Chondrocyte (in vitro differentiated cells): ENCODE measurements at places on chromosomes 13 and 19. TPM values are rescaled to one million over a fixed set of nuclear protein-coding genes. Genes with fewer than 3 reads are reported as not detected.

DNA sequence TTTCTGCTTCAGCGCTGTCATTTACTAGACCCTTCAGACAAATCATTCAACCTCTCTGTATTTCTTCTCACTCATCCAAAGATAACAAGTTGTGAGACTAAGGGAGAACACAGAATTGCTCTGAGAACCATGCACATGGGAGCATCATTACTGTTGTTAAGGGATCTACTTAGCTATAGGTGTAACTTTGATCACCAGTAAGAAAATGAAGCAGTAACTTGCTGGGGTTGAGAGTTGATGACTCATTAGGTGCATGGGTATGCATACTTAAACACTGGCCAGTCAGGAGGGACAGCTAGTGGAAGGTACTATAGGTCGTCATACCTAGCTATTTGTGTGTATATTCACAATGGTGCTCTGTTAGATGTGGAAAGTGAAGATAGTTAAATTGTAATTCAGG lies 61.5 kb downstream of the B3GLCT start:
- H3K27ac ChIP-seq = no peak overlapping the region
- DNase-seq = no peak
- H3K27me3 ChIP-seq = no peaks in the 10 kb centered on the region
- H3K4me1 ChIP-seq = no peaks in the 10 kb centered on the region

DNA sequence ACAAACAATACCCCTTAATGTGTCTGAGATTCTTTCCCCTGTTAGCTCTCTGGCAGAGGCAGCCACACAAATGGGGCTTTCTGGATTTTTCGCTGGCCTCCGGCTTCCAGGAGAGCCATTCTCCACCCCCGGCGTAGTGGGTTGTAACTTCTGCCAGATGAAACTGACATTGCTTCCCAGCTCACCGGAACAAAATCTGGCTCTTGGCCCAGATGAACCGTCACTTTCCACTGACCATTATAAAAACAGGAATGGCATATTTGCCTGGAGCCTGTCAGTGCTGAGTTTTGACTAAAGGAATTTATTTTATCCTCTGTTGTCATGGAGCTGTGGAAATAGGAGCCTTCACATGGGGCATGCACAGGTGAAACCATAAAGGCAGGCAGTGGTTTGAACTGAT lies 120.6 kb upstream of the GPR12 start:
- no peak for DNase-seq
- peaks cover 1% of the 10 kb centered on the region for H3K36me3 ChIP-seq
- H3K27me3 ChIP-seq = peaks cover 12% of the 10 kb centered on the region
- peaks cover 10% of the 10 kb centered on the region for H3K4me1 ChIP-seq
- no peak overlapping the region for H3K27ac ChIP-seq

DNA sequence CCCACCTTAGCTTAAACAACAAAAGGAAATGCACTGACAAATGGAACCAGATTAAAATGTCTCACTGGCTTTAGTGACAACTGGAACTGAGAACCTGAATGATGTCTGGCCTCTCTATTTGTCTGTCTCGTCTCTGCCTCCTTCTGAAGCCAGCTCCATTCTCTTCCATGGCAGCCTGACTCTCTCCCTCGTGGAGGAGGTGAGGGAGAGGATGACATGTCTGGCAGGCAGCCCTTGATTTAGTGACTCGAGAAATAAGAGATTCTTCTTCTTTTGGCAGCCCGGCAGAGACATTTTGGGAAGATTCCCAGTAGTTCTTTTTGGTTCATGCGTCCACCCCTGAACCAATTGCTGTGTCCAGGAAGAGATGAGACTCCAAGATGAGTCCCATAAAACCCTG lies 131.7 kb downstream of the KLF5 start:
- DNase-seq = no peak
- no peak overlapping the region for H3K27ac ChIP-seq
- H3K4me3 ChIP-seq = no peak overlapping the region
- peaks cover 1% of the 10 kb centered on the region for H3K36me3 ChIP-seq
- peaks cover 8% of the 10 kb centered on the region for H3K4me1 ChIP-seq
- peaks cover 4% of the 10 kb centered on the region for H3K27me3 ChIP-seq

- H3K27ac ChIP-seq = no peak overlapping the region
- H3K36me3 ChIP-seq = peaks cover 19% of the 10 kb centered on the region
- no peak overlapping the region for H3K4me3 ChIP-seq
- H3K4me1 ChIP-seq = peaks cover 36% of the 10 kb centered on the region
These were observed 11.5 kb upstream of the WBP4 start for GRCh38 chr13:41049480-41050440.

DNA sequence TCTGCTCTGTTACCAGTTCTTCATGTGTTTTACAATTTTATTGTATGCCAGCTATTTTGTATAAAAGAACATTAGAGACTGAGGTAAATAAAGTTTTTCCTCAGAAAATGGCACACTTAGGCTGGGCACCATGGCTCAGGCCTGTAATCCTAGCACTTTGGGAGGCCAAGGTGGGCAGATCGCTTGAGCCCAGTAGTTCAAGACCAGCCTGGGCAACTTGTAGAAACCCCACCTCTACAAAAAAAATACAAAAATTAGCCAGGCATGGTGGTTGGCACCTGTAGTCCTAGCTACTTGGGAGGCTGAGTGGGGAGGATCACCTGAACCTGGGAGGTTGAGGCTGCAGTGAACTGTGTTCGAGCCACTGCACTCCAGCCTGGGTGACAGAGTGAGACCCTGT lies 32.0 kb downstream of the CCDC8 start:
- H3K27me3 ChIP-seq = no peaks in the 10 kb centered on the region
- peaks cover 44% of the 10 kb centered on the region for H3K36me3 ChIP-seq
- no peak for DNase-seq
- H3K27ac ChIP-seq = no peak overlapping the region

DNA sequence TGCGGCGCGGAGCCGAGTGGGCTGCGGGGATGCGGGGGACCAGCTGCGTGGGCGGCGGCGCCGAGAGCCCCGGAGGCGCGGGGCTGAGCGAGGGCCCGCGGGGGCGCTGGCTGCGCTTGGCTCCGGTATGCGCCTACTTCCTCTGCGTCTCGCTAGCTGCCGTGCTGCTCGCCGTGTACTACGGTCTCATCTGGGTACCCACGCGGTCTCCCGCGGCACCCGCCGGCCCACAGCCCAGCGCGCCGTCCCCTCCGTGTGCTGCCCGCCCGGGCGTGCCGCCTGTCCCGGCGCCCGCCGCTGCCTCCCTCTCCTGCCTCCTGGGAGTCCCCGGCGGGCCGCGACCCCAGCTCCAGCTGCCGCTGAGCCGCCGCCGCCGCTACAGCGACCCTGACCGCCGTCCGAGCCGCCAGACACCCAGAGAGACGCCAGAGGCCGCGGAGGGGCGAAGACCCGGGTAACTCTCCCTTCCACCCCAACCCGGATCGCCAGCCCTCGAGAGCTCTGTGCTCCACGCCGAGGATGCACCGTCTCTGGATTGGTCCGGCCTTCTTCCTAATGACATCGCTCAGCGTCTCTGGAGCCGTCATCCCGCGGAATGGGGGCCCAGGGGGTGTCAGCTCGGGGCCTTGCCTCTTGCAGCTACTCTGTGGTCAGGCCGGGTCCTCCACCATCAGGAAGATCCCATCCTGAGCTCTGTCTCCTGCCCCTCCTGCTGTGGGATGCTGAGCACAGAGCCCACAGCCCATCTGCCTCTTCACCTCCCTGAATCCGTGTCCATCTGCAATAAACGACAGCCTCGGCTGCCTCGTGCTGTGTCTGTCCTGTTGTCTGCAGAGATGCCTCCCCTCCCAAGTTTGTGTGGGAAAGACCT lies 441 bp downstream of the INAFM1 start:
- H3K27ac ChIP-seq = peak overlapping the region; percentile 41
- peaks cover 13% of the 10 kb centered on the region for H3K36me3 ChIP-seq
- no peak for DNase-seq
- peaks cover 56% of the 10 kb centered on the region for H3K4me1 ChIP-seq

GRCh38 chr13:111519490-111520170 lies 199.2 kb downstream of the TEX29 start:
- peaks cover 20% of the 10 kb centered on the region for H3K27me3 ChIP-seq
- no peak overlapping the region for H3K27ac ChIP-seq
- no peaks in the 10 kb centered on the region for H3K36me3 ChIP-seq

- H3K4me1 ChIP-seq = no peaks in the 10 kb centered on the region
- no peak overlapping the region for H3K4me3 ChIP-seq
- H3K27ac ChIP-seq = no peak overlapping the region
- no peaks in the 10 kb centered on the region for H3K27me3 ChIP-seq
- DNase-seq = no peak
- no peaks in the 10 kb centered on the region for H3K36me3 ChIP-seq
These were observed 1118.5 kb downstream of the PCDH9 start for GRCh38 chr13:66111628-66112027.

- peaks cover 34% of the 10 kb centered on the region for H3K4me1 ChIP-seq
- no peaks in the 10 kb centered on the region for H3K36me3 ChIP-seq
- DNase-seq = no peak
- peak overlapping the region; percentile 39 for H3K27ac ChIP-seq
- no peak overlapping the region for H3K4me3 ChIP-seq
These were observed 180.2 kb upstream of the TSC22D1 start for GRCh38 chr13:44756276-44756810.

- H3K27me3 ChIP-seq = no peaks in the 10 kb centered on the region
- H3K36me3 ChIP-seq = peaks cover 29% of the 10 kb centered on the region
- H3K4me3 ChIP-seq = no peak overlapping the region
- no peak overlapping the region for H3K27ac ChIP-seq
- DNase-seq = no peak
- H3K4me1 ChIP-seq = peaks cover 5% of the 10 kb centered on the region
These were observed 146.2 kb downstream of the UGGT2 start for GRCh38 chr13:95906999-95907398.

GRCh38 chr19:2631213-2631821 lies 71.2 kb downstream of the GNG7 start:
- no peak overlapping the region for H3K4me3 ChIP-seq
- DNase-seq = no peak
- H3K36me3 ChIP-seq = peaks cover 5% of the 10 kb centered on the region
- no peaks in the 10 kb centered on the region for H3K27me3 ChIP-seq
- peak overlapping the region; percentile 22 for H3K27ac ChIP-seq
- H3K4me1 ChIP-seq = peaks cover 31% of the 10 kb centered on the region

DNA sequence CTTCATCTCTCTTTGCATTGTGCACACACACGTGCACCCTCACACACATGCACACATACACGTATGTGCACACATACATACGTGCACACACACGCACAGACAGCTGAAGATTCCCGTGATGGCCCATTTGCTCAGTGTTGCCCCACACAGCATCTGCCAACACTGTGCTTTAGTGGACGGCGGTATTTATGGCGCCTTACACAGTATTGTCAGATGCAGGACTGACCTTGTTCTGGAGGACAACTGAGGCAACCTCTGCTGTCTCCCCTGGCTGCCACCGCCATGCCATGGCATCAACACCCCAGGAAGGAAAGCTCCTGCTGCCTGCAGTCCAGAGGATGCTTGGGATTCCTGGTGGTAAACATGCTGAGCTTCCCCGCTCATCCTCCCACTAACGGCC lies 316.4 kb downstream of the TEX29 start:
- no peak overlapping the region for H3K4me3 ChIP-seq
- H3K36me3 ChIP-seq = no peaks in the 10 kb centered on the region
- H3K4me1 ChIP-seq = no peaks in the 10 kb centered on the region
- H3K27ac ChIP-seq = no peak overlapping the region
- H3K27me3 ChIP-seq = peaks cover 4% of the 10 kb centered on the region

DNA sequence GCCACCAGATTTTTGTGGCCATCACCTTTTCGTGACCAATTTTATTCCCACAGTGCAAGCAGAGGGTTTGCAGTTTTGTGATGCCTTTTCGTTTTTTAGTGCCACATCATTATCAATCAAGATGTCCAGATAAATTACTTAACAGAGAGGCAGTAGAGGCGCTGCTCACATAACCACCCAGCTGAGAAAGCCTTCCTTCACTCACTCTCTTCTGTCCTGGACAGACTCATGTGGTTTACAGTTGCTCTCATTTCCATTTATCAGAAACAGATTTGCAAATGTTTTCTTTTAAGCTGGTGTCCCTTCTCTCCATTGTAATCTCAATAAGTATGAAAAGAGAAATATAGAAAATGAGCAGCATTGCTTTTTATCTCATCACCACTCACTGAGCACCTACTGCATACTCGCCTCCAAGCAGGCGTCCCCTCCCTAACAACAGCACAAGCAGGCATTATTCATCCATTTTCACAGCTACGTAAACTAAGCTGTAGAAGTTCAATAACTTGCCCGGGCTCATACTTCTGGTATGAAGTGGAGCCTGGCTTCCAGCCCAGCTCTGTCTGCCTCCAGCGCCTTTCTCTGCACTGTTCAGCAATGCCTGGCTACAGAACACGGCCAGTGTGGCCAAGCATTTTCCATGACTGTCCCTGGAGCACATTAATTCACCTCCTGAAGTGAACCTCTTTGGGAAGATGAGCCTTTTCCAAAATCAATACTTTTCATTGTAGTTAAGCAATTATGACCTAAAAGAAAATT lies 34.6 kb upstream of the KATNAL1 start:
- no peaks in the 10 kb centered on the region for H3K36me3 ChIP-seq
- H3K4me3 ChIP-seq = peak overlapping the region; percentile 23
- H3K27me3 ChIP-seq = no peaks in the 10 kb centered on the region
- H3K27ac ChIP-seq = peak overlapping the region; percentile 86

GRCh38 chr13:102838982-102839381 lies 6.8 kb upstream of the ERCC5 start:
- no peaks in the 10 kb centered on the region for H3K27me3 ChIP-seq
- H3K4me1 ChIP-seq = no peaks in the 10 kb centered on the region
- no peak for DNase-seq
- H3K27ac ChIP-seq = no peak overlapping the region
- H3K36me3 ChIP-seq = peaks cover 25% of the 10 kb centered on the region
- H3K4me3 ChIP-seq = no peak overlapping the region

DNA sequence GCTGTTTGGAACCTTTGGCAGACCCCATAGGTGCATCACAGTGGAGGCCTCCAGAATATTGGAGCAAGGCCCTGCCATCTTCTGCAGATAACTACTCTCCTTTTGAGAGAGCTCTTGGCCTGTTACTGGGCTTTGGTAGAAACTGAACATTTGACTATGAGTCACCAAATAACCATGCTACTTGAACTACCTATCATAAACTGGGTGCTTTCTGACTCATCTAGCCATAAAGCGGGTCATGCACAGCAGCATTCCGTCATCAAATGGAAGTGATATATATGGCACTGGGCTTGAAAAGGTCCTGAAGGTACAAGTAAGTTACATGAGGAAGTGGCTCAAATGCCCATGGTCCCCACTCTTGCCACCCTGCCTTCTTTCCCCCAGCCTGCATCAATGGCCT lies 782.5 kb upstream of the SLITRK6 start:
- H3K27me3 ChIP-seq = no peaks in the 10 kb centered on the region
- DNase-seq = no peak
- H3K4me3 ChIP-seq = no peak overlapping the region
- no peak overlapping the region for H3K27ac ChIP-seq
- H3K4me1 ChIP-seq = peaks cover 6% of the 10 kb centered on the region
- H3K36me3 ChIP-seq = no peaks in the 10 kb centered on the region

Gene NCR1
- total RNA-seq = not detected in 3 replicates

Gene MYPOP
- total RNA-seq = 11.9 to 13.1 TPM (median 12.5 TPM) in 3 replicates

Gene EBI3
- 1.2 to 2.6 TPM (median 1.2 TPM) in 3 replicates for total RNA-seq

Gene NLRP12
- not detected in 3 replicates for total RNA-seq

Gene CALR3
- not detected in 3 replicates for total RNA-seq

Gene PEG3
- not detected in 3 replicates for total RNA-seq

Gene PEAK3
- total RNA-seq = 0.31 to 0.50 TPM (median 0.38 TPM) in 3 replicates

Gene MAB21L1
- 0.07 to 7.9 TPM in 2 of 3 replicates, not detected in the other for total RNA-seq

Gene SIGLEC12
- total RNA-seq = not detected in 3 replicates

Gene NKPD1
- 0.10 to 0.13 TPM in 2 of 3 replicates, not detected in the other for total RNA-seq

Gene RGCC
- not detected in 3 replicates for total RNA-seq
